ENCODE measurements at places on chromosomes 16 and 17. TPM values are rescaled to one million over a fixed set of nuclear protein-coding genes. Genes with fewer than 3 reads are reported as not detected.

GRCh38 chr17:50127697-50128361 lies 2.1 kb downstream of the SAMD14 start:
- H3K4me1 ChIP-seq, result peaks cover 35% of the 10 kb centered on the region
- peak overlapping the region; percentile 86 for H3K4me3 ChIP-seq
- H3K36me3 ChIP-seq, result no peaks in the 10 kb centered on the region
- H3K27me3 ChIP-seq, result no peaks in the 10 kb centered on the region
- DNase-seq, result no peak
- H3K27ac ChIP-seq, result no peak overlapping the region

Gene GPR179
- not detected for total RNA-seq

Gene SOX15
- total RNA-seq, result 7.6 TPM

- H3K27me3 ChIP-seq, result no peaks in the 10 kb centered on the region
- peak; percentile 97 for DNase-seq
- peak within 1 kb of the TSS; percentile 100 for H3K27ac ChIP-seq
- peak within 1 kb of the TSS; percentile 100 for H3K4me3 ChIP-seq
- no peaks in the 10 kb centered on the region for H3K36me3 ChIP-seq
- peaks cover 11% of the 10 kb centered on the region for H3K4me1 ChIP-seq
These were observed at the start of gene UBE2I for GRCh38 chr16:1308977-1309885. UBE2I (plus strand) TSS chr16:1309636; CDS start chr16:1314031, 4,395 bp downstream.

- no peak overlapping the region for H3K27ac ChIP-seq
- DNase-seq, result no peak
- H3K27me3 ChIP-seq, result no peaks in the 10 kb centered on the region
These were observed 23.9 kb upstream of the HEATR6 start for GRCh38 chr17:60102632-60103096.

DNA sequence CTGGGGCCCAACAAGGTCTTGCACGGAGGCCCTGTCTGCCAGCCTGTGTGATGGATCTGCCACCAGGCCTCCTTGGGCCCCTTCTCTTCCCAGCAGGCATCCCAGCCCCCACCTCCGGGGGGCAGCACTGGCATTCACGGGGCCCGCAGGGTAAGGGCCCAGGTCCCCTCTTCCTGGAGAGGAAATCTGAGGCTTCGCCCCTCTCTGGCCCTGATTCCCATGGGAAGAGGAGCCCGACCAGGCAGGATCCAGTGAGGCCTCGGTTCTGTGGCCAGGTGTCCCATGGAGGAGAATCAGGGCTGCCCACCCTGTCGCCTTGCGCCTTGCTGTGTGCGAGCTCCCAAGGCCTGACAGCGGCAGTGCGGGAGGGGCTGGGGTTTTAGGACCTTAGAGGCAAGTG lies 48.4 kb downstream of the PDPK1 start:
- no peak overlapping the region for H3K4me3 ChIP-seq
- DNase-seq, result peak; percentile 8
- H3K27me3 ChIP-seq, result no peaks in the 10 kb centered on the region

DNA sequence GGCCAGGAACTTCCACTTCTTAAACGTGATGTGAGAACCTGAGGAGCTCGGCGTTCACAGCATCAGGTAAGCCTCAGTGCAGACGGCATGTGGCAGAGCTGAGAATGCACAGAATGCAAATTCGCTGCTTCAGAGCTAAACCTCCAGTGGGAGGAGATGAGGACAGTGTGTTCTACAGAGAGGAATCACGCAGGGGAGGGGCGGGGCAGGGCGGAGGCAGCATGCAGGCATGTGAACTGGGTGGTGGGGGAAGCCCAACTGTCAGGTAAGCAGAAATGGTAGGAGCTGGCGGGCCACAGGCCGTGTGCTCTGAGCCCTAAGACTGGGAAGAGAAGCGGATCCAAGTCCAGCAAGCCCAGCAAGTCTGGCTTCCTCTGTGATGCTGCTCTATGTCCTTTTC lies 94.7 kb downstream of the ZNF778 start:
- DNase-seq, result no peak
- H3K36me3 ChIP-seq, result no peaks in the 10 kb centered on the region
- no peak overlapping the region for H3K4me3 ChIP-seq

- no peak for DNase-seq
- no peak overlapping the region for H3K27ac ChIP-seq
- H3K27me3 ChIP-seq, result no peaks in the 10 kb centered on the region
- peak overlapping the region; percentile 23 for H3K4me3 ChIP-seq
- no peaks in the 10 kb centered on the region for H3K36me3 ChIP-seq
- H3K4me1 ChIP-seq, result peaks cover 30% of the 10 kb centered on the region
These were observed 120.3 kb downstream of the MRM1 start for GRCh38 chr17:36721560-36722120.

Gene VWA3A
- 1.0 TPM for total RNA-seq

DNA sequence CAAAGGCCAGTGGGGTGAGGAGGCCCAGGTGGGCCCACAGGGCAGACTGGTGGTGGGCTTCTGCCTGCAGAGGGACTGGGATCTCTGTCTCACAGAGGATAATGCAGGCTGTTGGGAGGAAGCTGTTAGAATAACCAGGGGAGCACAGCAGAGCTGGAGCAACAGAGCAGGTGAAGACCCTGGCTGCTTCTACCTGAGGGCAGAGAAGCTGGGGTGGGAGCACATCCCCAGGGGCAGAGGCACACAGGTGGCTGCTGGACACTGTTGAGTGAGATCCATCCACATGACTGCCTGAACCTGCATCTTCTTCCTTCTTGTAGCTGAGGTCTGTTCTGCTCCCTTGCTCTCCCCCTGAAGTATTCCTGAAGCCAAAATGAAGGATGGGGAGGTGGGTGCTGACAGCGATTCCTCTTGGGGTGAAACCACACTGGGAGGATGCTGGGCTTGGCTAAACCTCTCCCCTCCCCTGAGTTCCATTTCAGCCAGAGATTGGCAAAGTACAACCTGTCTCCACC lies 1725.0 kb downstream of the TP53TG3F start:
- H3K27me3 ChIP-seq, result no peaks in the 10 kb centered on the region
- no peak overlapping the region for H3K27ac ChIP-seq
- H3K4me3 ChIP-seq, result no peak overlapping the region
- no peaks in the 10 kb centered on the region for H3K4me1 ChIP-seq
- DNase-seq, result no peak

GRCh38 chr16:946048-946395 lies 24.8 kb downstream of the LMF1 start:
- H3K4me3 ChIP-seq, result no peak overlapping the region
- H3K36me3 ChIP-seq, result no peaks in the 10 kb centered on the region
- H3K27me3 ChIP-seq, result no peaks in the 10 kb centered on the region
- H3K27ac ChIP-seq, result no peak overlapping the region
- DNase-seq, result no peak
